ENCODE measurements at places on chromosomes 2 and 18.

DNA sequence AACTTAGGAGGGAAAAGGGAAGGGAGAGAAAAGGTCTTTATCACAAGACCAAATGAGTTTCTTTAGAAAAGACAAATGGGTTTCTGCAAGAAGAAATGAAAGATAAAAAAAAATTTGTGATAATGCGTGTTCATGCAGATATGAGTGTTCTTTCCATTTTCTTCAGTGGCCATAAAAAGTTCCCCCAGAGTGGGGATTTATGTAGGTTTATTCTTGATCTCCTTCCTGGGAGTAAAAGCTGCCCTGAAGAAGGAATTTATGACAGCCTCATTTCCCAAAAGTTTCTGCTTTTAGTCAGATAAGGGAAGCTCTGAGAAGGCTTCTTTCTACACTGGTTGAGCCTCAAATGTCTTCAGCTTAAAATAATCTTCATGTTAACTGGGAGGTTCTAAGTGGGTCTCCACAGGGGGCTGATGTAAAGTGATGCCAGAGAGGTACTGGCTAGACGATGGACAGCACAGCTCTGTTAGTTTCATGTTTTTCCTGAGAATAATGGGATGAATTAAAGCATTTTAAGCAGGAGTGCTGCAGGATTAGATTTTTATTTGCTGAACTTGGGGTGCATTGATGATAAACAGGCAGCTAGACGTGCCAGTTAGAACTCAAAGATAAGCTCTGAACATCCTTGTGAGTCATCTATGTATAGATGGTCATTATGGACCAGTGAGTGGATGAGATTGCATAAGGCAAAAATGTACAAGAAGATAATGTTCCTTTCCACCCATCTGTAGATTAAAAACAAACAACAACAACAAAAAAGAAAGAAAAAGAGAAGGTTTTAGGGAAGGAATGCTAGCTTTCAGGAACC lies 99.4 kb upstream of the MSH2 start:
- DNase-seq, result no peak

- DNase-seq, result peak; percentile 1
Observed at GRCh38 chr2:124778076-124778475, 753.0 kb downstream of the CNTNAP5 start.

- no peak for DNase-seq
Observed at GRCh38 chr18:47248604-47249313, 2.7 kb downstream of the SKOR2 start.

GRCh38 chr18:2657788-2658458 lies 2.4 kb downstream of the SMCHD1 start:
- DNase-seq, result peak; percentile 81

All from astrocyte of the spinal cord (primary cell).